ENCODE measurements at places on chromosomes 16 and 17.

GRCh38 chr17:50631908-50632571 is 2.6 kb upstream of the ABCC3 start:
- no peak for DNase-seq

DNA sequence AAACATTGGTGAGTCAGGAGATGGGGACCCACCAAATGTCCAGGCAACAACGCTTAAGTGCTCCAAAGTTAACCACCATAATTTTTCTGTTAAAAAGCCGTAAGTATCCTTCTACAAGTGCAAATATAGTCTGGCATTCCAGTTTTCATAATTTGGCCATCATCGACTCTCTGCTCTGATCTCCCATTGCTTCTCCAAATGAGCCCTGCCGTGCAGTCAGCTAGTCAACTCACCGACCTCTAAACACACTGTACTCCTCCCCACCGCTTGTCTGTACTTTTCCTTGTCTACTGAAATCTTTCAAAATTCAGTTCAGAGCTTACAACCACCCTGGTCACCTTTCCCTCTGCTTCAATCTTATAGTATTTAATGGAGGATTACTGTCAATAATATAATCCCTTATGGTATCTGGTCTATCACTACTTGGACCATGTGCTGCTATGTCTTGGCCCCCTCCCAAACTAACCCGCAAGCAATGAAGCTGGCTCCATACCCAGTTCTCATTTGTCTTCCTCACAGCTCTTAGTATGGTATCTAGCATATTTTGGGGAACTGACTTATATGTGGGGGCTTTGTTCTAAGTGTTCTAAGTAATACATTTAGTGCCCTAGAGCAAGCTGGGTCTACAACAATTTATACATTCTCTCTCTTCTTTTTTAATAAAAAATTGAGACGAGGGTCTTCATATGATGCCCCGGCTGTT is 52.7 kb upstream of the SLC25A19 start:
- peak; percentile 42 for DNase-seq

DNA sequence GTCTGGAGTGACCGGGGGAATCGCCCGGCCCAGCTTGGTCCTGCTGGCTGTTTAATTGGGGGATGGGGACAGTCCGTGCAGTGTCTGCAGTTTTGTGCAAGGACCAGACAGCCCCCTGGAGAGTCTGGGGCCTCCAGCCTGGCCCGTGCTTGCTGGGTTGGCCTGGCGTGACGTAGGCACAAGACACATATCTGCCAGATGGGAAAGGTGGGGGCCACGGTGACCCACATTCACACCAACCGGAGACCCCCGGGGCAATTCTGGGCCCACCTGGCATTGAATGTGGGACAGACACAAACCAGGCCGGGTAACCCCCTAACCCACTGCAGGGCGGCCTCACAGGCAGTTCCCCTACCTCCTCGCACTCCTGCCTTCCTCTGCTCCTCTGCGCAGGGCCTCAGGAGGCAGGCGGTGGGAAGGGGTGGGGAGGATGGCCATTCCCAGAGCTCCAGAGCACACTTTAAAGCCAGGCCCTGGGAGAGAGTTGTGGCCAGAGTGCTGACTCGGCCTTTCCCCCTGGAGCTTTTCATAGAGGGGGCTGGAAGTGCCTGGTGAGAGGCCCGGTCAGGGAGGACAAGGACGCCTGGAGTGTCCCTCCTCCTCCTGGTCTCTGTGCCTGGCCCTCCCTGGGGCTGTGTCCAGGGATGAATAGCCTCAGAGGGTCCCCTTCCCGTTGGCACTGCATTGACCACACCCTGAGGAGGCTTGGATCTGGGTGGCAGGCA is 1.5 kb downstream of the MRC2 start:
- no peak for DNase-seq

DNA sequence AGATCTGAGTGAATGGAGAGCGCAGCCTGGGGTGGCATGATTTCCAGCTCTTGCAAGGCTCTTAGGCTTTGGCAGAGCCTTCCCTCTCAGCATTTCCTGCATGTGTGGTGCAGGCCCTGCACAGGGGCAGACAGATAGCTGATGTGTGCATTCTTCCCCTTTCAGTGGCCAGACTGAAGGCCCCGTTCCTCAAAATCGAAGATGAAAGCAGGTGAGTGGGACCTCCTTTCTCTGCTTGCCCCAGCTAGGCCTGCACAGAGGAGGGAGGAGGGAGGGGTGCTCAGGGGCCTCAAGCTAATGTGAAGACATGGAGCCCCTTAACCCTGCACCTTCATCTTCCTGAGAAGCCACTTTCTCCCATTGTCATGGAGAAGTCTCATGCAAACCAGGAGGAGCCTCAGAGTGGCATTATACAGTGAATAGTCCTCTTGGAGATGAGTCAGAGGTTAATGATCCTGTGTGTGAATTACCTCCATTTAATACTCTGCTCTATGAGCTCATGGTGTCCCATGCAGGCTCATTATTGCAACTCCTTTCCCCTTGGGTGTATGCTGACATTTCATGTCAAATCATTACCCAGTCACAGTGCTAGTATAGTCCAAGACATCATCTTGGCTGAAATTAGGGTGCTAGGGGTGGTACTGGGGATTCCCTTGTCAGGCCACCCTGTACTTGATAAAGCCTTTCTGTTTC is 20.4 kb upstream of the ADAM11 start:
- no peak for DNase-seq

DNA sequence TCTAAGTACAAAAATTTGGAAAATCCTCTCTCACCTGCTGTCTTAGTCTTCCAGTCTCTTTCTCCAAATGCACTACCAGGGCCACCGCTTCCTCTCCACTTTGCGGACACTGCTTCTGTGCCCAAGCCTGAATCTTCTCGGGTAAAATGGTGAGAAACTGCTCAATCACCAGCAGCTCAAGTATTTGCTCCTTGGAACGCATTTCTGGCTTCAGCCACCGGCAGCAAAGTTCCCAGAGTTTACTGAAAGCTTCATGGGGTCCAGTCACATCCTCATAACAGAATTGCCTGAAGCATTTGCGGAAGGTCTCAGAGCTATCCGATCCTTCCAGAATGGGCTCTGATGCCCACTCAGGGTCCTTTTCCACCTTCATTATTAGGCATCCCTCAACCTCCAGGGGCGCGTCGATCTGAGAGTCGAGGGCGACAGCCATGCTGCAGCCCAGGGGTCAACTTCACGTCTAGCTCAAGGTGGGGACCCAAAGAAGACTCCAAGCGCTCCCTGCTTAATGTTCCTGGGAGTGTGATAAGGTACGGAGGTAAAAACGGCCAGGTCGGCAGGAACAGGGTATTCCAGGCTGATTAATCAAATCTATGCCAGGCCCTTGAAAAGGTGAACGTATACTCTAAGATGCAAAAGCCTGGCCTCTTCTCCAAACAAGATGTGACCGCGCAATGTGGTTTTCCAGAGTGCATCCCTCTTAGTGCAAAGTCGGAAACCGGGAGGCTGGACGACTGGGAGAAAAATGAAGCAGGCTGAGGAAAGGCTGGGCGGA is 763 bp downstream of the ZKSCAN2 start:
- no peak for DNase-seq

DNA sequence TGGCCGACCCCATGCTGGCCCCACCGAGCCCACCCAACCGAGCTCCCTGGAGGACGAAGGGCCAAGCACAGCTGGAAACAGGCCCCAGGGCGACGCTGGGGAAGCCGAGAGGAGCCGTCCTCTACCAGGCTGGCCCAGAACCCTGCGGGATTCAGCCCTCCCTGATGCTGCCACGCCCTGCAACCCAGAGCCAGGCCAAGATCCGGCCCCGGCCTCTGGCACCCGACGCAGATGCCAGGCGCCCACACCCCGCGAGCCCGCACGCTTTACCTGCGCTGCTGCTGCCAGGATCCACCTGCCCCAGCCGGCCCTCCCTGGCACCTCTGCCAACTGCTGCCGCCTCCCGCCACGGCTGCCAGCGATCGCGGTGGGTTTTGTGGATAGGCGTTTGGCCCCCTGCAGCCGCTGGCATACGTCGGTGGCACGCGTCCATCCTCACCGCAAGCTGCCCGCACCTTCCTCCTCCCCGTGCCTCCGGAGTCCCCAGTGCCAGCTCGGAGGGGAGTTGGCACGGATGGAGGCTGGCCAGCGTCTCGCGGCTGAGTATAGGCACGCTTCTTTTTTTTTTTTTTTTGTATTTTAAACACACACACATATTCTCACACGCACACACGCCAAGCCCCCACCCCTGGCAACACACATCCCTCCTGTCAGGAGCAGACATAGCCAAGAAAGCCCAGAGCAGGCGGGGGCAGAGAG is 41.3 kb upstream of the ACSF3 start:
- DNase-seq: no peak

GRCh38 chr16:86708431-86708830 is 130.1 kb downstream of the FOXL1 start:
- no peak for DNase-seq

DNA sequence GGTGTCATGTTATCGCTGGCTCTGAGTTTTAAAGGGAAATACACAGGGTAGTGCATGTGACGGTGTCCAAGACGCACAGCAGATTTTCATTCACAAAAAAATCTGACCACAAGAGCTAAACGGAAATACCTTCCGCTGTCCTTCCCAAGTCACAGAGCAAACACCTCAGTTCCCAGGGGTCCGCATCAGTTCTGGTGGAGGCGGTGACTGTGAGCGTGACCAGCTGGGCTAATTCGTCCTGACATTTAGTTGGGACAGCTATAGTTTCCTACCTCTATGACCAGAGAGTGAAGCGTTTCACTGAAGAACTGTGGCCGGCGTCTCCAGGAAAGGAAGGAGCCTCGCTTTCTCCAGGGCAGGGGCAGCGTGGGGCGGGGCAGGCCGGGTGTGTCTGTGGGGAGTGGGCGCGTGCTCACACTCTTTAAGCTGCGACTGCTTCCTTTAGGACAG is 10.5 kb upstream of the FASN start:
- no peak for DNase-seq

DNA sequence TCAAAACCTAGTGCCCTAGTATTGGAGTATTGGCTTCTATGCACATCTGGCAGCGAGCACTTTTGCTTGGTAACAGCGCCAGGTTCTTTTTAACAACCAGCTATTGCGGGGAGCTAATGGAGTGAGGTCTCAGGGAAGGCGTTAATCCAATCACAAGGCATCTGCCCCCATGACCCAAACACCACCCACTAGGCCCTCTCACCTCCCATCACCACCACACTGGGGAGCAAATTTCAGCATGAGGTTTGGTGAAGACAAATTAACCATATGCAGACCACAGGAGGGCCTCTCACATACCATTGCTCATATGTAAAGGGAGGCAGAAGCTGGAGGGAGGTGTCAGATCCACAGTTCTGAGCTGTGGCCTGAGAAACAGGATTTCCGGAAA is 893 bp upstream of the ODF4 start:
- DNase-seq: no peak

DNA sequence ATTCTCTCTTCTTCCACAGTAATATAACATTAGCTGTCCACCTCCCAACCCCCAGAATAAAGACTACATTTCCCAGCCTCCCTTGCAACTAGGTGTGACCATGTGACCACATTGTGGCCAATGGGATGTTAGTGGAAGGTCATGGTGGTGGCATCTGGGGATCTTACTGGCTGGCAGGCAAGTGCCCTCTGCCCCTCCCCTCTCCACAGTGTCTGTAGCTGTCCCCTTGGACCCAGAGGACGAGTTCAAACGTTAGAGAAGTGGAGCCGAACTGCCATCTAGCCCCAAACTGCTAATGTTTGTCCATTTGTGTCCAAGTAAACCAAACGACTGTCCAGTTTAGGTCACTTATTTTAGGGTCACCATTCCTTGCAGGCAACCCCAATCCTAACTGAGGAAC is 26.6 kb upstream of the KCNG4 start:
- DNase-seq: no peak

DNA sequence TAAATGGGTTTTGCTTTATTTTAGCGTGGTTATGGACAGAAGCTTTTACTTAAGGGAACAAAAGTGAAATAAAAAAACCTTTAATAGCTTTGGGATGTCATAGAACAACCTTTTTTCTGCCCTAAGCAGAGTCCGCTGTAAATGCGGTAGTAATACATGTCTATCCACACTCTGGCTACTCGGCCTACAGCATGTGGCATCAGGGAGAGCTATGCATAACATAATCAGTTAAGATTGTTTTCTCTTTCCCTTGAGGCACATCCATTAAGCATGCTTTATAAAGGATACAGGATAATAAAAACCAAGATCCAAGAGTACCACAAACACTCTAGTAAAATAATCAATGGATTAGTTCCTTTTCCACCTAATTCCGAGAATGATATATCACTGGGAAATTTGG is 10.3 kb downstream of the RPGRIP1L start:
- no peak for DNase-seq

DNA sequence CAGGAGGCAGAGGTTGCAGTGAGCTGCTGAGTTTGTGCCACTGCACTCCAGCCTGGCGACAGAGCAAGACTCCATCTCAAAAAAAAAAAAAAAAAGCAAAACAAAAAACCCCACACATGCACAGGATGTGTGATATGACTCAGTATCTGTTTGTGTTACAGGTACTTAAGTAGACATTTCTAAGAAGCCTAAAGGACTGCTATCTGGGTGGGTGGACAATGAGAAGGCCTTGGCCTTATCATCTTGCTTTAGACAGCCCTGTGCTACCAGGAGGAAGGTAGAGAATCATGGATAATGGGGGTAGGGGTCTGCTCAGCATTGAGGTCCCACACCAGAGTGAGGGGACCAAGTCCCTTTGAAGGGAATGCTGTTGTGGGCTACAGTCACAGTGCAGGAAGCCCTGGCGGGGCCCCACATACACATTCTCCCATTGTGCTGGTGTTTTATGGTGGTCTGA is 26.7 kb downstream of the PLD6 start:
- no peak for DNase-seq

GRCh38 chr17:51926448-51926847 is 232.1 kb downstream of the CA10 start:
- DNase-seq: no peak
